ENCODE measurements at places on chromosomes 13 and 19.
A peak's percentile ranks its signal among the peaks of the same experiment; 100 is the strongest.

GRCh38 chr13:77383097-77383496, 56.2 kb upstream of the MYCBP2 start:
- no peak for DNase-seq

DNA sequence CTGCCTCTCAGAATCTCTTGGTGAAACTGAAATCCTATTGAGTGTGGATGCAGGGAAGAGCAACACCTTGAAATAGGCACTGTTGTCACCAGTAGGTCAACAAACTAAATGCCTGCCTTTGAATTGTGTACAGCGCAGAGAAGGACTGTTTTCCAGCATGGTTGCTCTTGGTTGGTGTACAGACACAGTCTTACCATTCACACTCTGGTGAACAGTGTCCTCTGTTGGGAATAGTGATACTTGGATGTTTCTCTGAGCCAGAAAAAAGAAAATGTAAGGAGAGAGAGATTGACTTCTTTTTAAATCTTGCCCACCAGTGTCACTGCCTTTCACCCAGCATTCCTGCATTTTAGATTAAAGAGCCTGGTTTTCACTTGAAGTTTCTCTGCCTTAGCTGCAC, 179.7 kb downstream of the STK24 start:
- no peak for DNase-seq

GRCh38 chr13:39777527-39778061, 122.1 kb downstream of the COG6 start:
- DNase-seq, result peak; percentile 54

DNA sequence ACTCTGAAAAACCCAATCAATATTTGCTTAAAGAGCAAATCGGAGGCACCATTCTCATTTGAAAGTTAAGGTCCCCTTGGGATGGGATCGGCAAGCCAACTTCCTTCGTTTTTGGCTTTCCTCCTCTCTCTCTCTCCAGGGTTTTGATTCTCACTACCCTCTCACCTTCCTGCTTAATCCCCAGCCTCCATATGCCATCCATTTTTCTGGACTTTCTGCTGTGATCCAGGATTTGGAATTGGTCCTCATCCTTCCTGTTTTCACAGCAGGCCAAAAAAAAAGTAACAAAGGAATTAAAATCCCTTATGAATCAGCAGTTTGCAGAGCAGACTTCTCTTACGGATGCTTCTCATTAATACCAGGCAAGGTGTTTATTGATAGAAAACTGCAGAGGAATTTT, 283.1 kb upstream of the TMTC4 start:
- no peak for DNase-seq

DNA sequence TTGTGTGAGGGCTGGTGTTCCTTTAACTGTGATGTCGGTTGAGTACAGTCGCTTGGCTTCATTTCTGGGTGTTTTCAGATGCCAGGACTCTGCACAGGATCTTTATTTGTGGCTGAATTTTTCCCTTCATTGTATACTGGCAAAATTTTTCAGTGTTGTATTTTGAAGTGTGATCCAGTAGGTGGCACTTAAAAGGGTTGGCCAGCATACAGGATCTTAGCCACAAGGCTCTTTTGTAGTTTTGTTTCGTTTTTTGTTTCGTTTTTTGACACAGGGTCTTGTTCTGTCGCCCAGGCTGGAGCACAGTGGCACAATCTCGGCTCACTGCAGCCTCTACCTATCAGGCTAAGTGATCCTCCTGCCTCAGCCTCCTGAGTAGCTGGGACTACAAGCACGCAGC, 8.7 kb downstream of the FCAR start:
- no peak for DNase-seq

- DNase-seq, result no peak
These were observed 473.0 kb upstream of the SLC10A2 start for GRCh38 chr13:103539265-103539664.

DNA sequence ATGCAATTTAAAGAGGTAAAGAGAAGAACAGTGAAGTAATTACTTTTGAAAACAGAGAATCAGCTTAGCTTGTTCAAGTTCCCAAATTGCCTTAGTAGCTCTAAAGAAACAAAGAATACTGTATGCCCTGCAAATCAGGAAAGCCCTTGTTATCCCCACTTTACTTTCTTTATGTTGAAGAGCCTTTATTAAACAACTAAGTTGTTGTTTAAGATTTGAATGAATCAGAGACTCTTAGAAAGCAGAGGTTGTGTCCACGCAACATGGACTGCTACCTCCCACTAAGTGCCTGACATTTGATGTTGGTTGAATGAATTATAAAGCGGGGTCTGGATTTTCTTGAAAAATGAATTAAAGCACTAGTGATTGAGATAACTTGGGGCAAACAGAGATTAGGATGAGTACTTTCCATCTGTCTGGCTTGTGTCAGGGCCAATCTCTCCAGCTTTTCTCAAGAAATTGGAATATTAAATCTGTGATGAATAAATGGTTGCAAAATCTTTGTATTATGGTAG, 214.7 kb downstream of the POSTN start:
- no peak for DNase-seq

- no peak for DNase-seq
These were observed 8.7 kb downstream of the ZNRF4 start for GRCh38 chr19:5463959-5464358.

GRCh38 chr13:49587311-49587847, 2.0 kb upstream of the RCBTB1 start:
- DNase-seq, result no peak

DNA sequence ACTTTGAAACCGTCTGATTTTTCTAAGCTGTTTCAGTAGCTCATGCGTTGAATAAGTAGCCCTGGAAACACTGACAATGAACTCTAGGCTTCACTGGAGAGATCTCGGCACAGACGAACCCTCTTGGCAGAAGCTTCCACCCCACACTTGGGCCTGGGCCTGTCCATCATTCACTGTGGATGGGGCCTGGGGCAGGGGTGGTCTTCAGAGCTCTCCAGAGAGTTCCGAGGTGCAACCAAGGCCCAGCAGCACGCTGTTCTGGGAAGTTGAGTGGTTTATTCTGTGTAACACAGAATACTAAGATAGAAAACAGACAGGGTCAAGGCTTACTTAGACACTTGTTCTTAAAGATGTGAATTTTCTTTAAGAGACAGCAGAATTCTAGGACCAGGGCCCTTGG, 21.9 kb downstream of the NAXD start:
- no peak for DNase-seq

DNA sequence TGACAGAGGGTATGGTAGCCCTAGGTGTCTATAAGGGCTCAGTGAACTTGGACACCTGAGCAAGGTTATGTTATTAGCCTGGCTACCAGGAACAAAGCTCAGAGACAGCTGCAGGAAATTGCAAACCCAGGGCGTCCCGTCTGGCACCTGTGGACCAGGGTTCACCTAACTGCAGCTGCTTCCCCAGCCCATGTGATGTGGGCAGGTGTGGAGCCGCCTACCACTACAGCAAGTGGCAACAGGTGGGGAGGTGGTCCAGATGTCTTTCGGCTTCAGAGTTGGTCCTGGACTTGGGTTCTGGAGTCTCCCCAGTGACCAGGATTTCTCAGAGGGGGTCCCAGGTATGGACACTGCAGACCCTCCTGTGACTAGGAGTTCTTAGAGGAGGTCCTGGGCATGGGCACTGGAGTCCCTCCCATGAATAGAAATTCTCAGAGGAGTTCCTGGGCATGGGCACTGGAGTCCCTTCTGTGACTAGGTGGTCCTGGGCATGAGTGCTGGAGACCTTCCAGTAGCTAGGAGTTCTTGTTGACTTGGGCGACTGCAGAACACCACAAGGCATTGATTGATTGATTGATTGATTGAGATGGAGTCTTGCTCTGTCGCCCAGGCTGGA, 25.2 kb downstream of the ACTL9 start:
- no peak for DNase-seq

DNA sequence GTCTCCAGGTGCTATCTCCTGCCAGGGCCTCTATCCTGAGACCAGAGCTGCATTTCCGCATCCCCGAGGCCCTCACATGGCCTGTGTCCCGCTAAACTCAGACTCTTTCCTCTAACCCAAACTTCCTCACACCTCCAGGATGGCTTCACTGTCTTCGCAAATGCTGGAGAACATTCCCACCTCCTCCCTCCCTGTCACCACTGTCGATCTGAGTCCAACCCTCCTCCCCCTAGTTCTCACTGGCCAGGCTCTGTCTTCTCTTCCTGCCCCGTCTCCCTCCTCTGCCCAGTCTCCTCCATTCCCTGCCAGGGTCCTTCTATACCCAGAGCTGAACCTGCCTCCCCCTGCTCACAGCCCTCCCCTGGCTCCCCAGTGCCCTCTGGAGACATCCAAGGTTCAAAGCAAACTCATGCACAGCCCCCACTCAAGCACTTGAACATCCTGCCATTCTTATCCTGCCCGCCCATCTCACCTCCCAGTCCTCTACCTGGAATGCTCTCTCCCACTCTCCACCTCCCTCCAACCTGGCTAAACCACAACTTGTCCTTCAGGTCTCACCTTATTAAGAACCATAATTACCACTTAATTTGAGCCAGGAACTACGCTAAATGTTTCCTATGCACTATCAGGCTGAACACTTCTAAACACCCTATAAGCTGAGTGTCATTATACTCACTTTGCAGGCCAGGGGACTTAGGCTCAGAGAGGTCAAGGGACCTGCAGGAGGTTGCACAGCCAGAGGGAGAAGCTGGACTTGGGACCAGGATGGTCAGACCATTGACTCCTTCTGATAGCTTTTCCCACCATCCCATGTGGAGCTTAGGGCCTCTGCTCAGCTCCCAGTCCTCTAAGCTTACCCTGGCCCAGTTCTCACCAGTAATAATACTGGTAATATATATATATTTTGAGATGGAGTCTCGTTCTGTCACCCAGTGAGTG, 961 bp upstream of the VSIG10L start:
- no peak for DNase-seq

GRCh38 chr19:49473868-49474541, at the start of gene FLT3LG:
FLT3LG (plus strand) TSS chr19:49474215; CDS start chr19:49474640, 425 bp downstream.
- DNase-seq, result no peak

GRCh38 chr13:99203601-99204579, 3.2 kb downstream of the UBAC2 start:
- DNase-seq, result no peak
